ENCODE measurements at places on chromosomes 5 and 9. TPM values are rescaled to one million over a fixed set of nuclear protein-coding genes. Genes with fewer than 3 reads are reported as not detected.

DNA sequence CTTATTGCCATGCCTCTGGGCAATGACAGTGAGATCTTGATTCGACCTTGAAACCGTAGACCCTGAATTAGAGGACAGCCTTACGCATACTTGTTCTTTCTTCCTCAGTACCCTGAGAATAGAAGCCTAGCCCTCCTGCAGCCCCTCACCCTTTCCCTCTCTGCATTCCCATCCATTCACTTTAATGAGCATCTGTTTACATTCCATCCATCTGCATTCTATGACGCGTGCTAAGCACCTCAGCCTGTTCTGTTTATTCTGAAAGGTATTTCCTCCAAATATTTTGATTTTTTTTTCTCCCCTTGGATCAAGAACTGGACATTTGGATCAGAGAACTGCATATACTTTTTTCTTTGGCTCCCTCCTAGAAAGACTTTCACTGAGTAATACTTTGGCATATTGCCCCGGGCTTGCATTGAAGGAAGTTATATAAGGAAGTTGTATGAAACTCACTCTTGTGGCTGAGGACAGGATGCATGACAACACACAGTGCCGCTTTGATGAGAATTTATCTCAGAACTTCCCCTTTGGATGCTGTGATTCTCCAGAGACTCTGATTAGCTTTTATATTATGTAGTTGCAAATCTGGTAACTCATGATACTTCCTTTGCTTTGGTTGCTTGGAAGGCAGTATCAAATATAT, 15.7 kb downstream of the TMEM8B start:
- no peak overlapping the region for H3K27ac ChIP-seq
- H3K4me1 ChIP-seq = peaks cover 29% of the 10 kb centered on the region
- peak; percentile 39 for DNase-seq
- H3K36me3 ChIP-seq = no peaks in the 10 kb centered on the region

DNA sequence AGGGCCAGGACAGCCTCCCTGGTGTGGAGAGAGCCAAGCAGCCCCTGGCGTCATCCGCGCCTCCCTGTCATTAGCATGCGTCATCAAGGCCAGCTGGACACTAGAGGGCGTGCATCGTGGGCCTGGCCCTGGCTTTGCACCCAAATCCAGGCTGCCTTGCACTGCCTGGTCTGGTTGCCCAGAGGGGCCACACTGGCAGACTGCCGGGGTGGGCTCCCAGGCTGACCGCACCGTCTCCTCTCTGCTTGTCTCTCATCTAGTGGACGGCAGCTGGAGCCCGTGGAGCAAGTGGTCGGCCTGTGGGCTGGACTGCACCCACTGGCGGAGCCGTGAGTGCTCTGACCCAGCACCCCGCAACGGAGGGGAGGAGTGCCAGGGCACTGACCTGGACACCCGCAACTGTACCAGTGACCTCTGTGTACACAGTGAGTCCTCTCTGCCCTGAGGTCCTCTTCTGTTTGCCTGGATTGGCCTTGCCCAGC, 29.0 kb downstream of the HK3 start:
- DNase-seq = no peak
- no peaks in the 10 kb centered on the region for H3K27me3 ChIP-seq
- no peak overlapping the region for H3K27ac ChIP-seq
- no peak overlapping the region for H3K4me3 ChIP-seq

DNA sequence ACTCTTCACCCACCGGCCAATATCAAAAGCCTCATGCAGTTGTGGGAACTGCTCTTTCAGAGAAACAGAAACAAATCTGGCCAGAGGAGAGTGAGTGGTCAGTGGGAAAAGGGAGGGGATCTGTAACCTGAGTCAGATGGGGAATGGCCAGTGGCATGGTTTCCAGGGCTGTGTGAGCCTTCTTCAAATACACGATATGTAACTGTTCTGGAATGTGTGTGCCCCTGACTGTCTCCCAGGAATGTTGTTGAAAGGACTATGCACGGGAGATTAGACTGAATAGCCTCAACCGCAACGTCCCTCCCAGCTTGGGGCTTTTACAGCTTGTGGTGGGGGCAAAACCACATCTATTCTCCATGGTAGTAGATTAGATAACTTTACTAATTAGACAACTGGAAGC, 60.8 kb downstream of the SH3TC2 start:
- no peak overlapping the region for H3K4me3 ChIP-seq
- peak; percentile 16 for DNase-seq
- H3K4me1 ChIP-seq = no peaks in the 10 kb centered on the region
- H3K27ac ChIP-seq = no peak overlapping the region
- H3K27me3 ChIP-seq = no peaks in the 10 kb centered on the region

Gene GPR150
- total RNA-seq = 0.99 TPM

Gene PPP2R2B
- total RNA-seq = 32.0 TPM

GRCh38 chr5:103112910-103113309, 7.0 kb downstream of the GIN1 start:
- no peaks in the 10 kb centered on the region for H3K4me1 ChIP-seq
- H3K27me3 ChIP-seq = no peaks in the 10 kb centered on the region
- no peak overlapping the region for H3K4me3 ChIP-seq

DNA sequence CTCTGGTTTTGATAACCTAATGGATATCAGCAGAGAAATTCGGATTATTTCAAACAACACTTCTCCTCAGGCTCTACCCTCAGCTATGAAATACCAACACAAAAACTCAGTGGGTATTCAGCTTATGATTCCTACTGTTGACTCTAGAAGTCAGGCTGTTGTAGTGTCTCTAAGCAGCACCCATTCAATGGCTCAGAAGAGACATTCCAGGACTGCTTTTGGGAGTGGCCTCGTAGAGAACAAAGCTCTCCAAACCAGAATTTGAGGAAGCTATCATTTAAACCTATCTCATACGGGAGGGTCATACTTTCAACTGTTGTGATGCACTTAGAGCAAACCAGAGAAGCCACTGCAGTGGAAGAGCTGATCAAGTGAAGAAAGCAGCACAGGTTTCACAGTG, 34.1 kb downstream of the ETF1 start:
- no peak for DNase-seq
- H3K27me3 ChIP-seq = no peaks in the 10 kb centered on the region
- no peaks in the 10 kb centered on the region for H3K4me1 ChIP-seq
- H3K36me3 ChIP-seq = no peaks in the 10 kb centered on the region

DNA sequence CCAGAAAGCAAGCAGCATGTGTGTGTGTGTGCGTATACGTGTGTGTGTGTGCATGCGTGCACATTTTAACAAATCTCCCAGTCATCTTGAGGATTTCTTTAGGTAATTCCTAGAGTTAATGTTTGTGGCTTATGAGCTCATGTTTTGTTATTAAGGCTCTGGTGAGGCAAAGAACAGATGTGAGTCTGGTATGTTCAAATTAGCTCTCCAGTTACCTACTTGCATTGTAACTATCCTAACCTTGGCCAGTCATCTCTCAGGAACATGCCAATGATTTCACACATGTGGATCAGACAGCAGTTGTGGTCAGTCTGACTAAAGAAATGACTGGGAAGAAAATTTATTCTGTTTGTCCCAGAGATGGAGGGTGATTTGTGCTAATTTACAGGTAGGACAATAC, 163.1 kb downstream of the IZUMO3 start:
- H3K4me3 ChIP-seq = no peak overlapping the region
- H3K27ac ChIP-seq = no peak overlapping the region
- no peaks in the 10 kb centered on the region for H3K36me3 ChIP-seq
- H3K4me1 ChIP-seq = no peaks in the 10 kb centered on the region

Gene PCDHGA8
- 8.2 TPM for total RNA-seq

DNA sequence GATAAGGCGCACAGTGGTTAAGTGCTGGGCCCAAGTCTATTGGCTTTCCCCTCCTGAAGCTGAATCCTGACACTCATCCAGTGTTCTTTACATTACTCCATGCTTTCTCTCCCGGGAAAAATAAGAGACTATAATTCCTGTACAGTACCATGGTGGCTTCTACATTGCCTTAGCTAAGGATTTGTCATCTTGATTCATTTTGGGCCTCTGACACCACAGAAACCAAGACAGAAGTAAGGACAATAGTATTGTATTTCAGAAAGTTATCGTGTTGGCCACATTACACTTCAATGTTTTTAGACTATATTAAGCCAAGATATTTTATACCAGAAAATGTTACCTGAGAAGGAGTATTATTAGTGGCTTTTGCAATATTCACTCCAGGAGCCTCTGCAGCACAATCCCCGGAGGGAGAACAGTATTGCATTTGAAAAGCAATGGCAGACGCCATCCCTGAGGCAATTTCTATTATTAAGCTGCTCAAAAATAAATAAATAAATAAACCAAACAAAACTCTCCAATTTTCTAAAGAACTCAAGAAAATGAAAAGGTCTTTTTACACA, 267.9 kb downstream of the ENC1 start:
- peaks cover 5% of the 10 kb centered on the region for H3K4me1 ChIP-seq
- no peak for DNase-seq
- no peaks in the 10 kb centered on the region for H3K36me3 ChIP-seq
- H3K4me3 ChIP-seq = no peak overlapping the region
- no peak overlapping the region for H3K27ac ChIP-seq

DNA sequence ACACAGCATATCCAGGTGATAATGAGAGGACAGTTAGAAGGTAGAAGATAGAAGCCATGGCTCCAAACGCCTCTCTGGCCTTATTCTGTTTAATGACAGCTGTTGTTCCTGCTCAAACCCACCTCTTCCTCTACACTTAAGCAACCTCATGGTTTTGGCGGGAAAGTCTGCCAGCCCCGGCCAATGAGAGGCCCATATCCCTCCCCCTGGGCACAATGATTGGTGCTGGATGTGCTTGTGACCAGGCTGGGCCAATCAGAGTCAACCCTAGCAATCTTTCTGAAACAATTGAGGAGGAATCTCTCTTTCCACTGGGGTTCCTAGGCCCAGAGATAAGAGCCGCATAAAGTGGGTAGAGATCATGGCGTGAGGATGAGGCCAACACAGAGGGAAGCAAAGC, 4.8 kb upstream of the GFI1B start:
- DNase-seq = peak; percentile 46
- H3K4me1 ChIP-seq = no peaks in the 10 kb centered on the region
- no peaks in the 10 kb centered on the region for H3K27me3 ChIP-seq
- H3K36me3 ChIP-seq = no peaks in the 10 kb centered on the region

- no peaks in the 10 kb centered on the region for H3K36me3 ChIP-seq
- no peaks in the 10 kb centered on the region for H3K4me1 ChIP-seq
- H3K4me3 ChIP-seq = no peak overlapping the region
- H3K27me3 ChIP-seq = no peaks in the 10 kb centered on the region
- H3K27ac ChIP-seq = no peak overlapping the region
Observed at GRCh38 chr5:84273517-84273883, 111.2 kb downstream of the EDIL3 start.

GRCh38 chr9:115204904-115205453, 87.0 kb upstream of the TNC start:
- H3K36me3 ChIP-seq = no peaks in the 10 kb centered on the region
- no peak for DNase-seq
- no peak overlapping the region for H3K27ac ChIP-seq
- no peaks in the 10 kb centered on the region for H3K27me3 ChIP-seq

DNA sequence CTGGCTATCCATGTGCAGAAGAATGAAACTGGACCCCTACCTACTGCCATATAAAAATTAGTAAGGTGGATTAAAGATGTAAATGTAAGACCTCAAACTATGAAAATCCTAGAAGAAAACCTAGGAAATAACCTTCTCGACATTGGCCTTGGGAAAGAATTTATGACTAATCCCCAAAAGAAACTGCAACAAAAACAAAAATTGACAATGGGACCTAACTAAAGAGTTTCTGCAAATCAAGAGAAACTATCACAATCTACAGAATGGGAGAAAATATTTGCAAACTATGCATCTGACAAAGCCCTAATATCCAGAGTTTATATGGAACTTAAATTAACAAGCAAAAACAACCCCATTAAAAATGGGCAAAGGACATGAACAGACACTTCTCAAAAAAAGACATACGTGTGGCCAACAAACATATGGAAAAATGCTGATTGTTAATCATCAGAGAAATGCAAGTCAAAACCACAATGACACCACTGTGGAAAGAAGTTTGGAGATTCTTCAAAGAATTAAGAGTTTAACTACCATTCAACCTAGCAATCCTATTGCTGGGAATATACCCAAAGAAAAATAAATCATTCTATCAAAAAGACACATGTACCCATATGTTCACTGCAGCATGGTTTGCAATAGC, 98.5 kb downstream of the NR3C1 start:
- H3K36me3 ChIP-seq = no peaks in the 10 kb centered on the region
- H3K27me3 ChIP-seq = no peaks in the 10 kb centered on the region
- no peak overlapping the region for H3K4me3 ChIP-seq
- no peak overlapping the region for H3K27ac ChIP-seq

Gene SV2C
- total RNA-seq = 0.87 TPM

DNA sequence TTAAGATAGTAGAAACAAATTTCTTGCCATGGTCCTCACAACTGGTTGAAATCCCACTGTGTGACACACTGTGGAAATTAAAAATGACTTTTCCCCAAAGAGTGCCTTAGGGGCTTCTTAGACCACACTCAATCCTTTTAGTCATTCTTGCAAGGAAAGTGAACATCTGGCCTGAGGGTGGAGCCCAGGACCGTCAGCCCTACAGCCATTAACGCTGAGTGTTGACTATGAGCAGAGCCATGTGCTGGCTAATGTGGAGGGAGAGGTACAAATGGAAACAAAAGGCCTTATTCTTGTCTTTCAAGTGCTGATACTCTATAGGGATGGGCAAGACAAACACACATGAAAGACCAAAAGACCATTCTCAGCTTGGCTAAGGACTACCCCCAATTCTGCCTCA, 456.5 kb downstream of the ZSWIM6 start:
- no peak for DNase-seq
- H3K27ac ChIP-seq = no peak overlapping the region
- H3K4me1 ChIP-seq = no peaks in the 10 kb centered on the region
- H3K36me3 ChIP-seq = no peaks in the 10 kb centered on the region

- peak overlapping the region; percentile 97 for H3K27ac ChIP-seq
- DNase-seq = peak; percentile 81
- H3K4me3 ChIP-seq = peak overlapping the region; percentile 47
- no peaks in the 10 kb centered on the region for H3K27me3 ChIP-seq
- H3K4me1 ChIP-seq = peaks cover 25% of the 10 kb centered on the region
Observed at GRCh38 chr9:91193658-91194391, 167.9 kb downstream of the AUH start.

GRCh38 chr5:105836268-105836667, 1834.5 kb downstream of the EFNA5 start:
- no peaks in the 10 kb centered on the region for H3K4me1 ChIP-seq
- DNase-seq = no peak
- no peak overlapping the region for H3K27ac ChIP-seq
- H3K27me3 ChIP-seq = no peaks in the 10 kb centered on the region
- H3K36me3 ChIP-seq = no peaks in the 10 kb centered on the region

DNA sequence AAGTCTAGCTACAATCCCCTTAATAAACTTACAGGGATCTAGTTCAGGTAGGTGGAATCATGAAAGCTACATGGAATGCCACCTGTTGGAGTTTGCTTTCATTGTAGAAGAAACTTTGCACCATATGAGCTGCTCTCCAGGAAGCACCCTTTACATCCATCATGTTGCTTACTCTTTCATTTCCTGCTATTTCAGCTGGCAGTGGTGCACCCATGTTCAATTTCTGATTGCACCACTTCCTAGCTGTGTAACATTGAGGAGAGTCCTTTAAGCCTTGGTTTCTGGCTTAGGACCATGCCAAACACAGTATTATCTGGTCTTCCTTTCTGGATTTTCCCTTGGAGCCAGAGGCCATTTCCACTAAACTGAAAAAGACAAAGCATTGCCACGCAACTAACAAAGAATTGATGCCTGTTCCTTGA, 123.3 kb upstream of the SLC12A2 start:
- no peaks in the 10 kb centered on the region for H3K36me3 ChIP-seq
- no peak overlapping the region for H3K27ac ChIP-seq
- no peaks in the 10 kb centered on the region for H3K4me1 ChIP-seq
- H3K4me3 ChIP-seq = no peak overlapping the region
- no peak for DNase-seq

Gene RORB
- total RNA-seq = 1.5 TPM

- no peak for DNase-seq
- no peaks in the 10 kb centered on the region for H3K4me1 ChIP-seq
- no peaks in the 10 kb centered on the region for H3K27me3 ChIP-seq
- no peaks in the 10 kb centered on the region for H3K36me3 ChIP-seq
- H3K4me3 ChIP-seq = no peak overlapping the region
Observed at GRCh38 chr9:135218331-135219225, 131.1 kb downstream of the OLFM1 start.

All from testis (tissue), 5 donors.